ENCODE measurements at places on chromosomes 2 and 18.

DNA sequence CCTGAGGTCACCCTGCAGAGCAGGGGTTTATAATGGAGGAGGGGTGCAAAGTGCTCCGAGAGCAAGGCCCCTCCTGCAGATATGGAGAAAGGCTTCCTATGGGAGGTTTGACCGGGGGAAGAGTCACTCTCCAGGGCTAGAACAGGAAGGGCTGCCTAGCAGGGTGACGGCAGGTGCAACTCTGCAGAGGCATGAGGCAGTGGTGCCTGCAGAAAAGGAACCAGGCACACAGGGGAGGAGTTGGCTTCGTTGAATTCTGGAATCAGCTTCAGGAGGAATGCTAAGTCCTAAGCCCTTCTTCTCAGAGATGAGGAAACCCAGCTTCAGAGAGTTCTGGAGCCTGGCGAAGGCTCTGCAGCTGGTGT lies 17.5 kb upstream of the HPCAL1 start:
- DNase-seq: no peak

DNA sequence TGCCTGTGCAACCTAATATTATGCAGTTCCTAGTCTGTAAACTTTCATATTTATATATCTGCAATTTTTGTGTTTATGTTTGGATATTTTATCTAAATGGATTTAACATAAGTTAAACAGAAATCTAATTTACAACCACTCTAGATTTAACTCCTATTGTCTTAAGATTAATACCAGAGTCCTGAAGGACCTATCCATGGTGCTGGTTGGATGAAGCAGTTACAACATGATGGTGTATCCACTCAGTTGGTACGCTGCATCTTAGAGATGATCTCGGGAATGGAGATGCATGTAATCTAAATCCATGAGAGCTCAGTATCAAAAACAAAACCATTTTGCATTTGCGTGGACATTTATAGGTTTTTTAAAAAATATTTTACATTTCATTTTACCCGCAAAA lies 745.9 kb upstream of the SLC8A1 start:
- no peak for DNase-seq

DNA sequence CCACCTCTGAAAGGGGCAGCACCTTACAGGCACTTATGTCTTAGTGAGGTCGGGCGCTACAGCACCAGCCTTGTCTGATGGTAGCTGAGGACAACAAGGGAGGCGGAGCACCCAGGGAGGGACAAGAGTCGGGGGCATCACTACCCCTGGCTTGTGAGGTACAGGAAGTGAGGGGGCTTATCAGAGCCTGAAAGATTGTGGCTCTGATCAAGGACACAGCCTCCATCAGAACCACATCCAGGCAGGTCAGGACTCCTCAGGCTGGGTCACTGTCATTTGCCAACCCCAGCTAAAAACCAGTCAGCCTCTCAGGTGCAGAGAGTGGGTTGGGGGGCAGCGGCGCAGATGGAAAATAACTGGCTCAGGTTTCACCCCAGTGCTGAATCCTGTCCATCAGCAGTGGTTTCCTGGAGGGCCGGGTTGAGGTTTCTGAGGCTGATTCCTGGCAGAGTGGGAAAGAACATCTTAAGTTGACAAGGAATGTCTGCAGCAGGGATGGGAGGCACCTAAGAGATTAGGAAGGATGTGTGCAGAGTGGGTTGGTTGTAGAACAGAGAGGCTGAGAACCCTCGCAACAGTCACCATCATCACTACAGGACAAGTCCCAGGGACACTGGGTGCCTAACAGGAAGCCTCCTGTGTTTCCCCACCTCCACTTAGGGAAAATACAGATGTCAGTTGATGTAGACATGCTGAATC lies 45.3 kb downstream of the FBLN7 start:
- DNase-seq: no peak

DNA sequence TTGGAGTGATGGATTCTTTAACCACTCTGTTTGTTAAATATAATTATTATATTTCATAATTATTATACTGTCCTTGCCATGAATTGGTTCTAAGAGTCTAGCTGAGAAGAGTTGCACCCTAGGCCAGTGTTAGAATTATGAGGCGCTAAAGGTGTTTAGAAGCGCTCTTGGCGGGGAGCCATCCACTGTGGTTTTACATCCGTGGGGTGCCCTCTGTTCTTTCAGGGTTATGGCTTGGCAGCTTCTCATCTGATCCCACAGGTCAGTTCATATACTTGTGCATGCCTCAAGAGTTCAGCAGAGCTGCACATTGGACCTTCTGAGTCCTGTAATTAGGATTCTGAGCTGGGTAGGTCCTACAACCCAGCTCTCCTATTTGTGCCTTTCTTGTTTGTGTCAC lies 9.1 kb downstream of the ASAP2 start:
- no peak for DNase-seq

- no peak for DNase-seq
Observed at GRCh38 chr2:196112418-196113034, 43.9 kb upstream of the DNAH7 start.

- DNase-seq: no peak
Observed at GRCh38 chr2:214031566-214031965, 379.3 kb upstream of the VWC2L start.

GRCh38 chr2:42792583-42793333 lies at the start of gene HAAO:
TSS of gene HAAO (minus strand) at chr2:42792583. CDS start at chr2:42792536, 47 bp downstream.
- DNase-seq: no peak

DNA sequence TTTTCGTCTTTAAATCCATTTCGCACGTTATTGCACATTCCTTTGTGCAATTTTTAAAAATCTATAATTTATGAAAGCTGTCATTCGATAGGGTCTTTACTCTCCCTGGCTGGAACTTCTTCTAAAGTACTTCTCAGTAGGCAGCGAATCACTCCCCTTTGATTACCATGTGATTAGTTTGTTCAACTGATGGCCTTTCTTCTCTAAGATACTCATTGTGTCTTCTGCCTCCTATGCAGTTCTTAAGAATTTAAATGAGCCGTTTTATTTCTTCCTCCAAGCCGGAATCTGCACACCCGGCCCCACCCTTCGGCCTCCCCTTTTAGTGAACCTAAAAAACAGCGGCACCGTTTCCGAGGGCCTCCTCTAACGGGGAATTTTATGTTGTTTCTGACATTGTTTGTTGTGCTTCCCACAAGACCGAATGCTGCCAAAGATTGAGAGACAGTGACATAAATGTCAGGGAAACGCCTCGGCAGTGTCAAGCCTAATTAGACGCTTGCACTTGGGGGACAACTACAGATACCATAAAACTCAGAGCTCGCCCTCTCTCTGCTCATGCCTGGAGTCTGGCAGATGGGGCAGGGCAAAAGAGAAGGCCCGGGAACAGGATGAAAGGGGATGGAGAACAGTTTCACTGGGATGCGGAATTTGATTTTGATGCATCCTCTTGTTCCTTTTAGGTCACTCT lies 255.3 kb downstream of the BCL11A start:
- no peak for DNase-seq

- DNase-seq: no peak
Observed at GRCh38 chr18:31424383-31424988, 23.1 kb upstream of the DSG3 start.

DNA sequence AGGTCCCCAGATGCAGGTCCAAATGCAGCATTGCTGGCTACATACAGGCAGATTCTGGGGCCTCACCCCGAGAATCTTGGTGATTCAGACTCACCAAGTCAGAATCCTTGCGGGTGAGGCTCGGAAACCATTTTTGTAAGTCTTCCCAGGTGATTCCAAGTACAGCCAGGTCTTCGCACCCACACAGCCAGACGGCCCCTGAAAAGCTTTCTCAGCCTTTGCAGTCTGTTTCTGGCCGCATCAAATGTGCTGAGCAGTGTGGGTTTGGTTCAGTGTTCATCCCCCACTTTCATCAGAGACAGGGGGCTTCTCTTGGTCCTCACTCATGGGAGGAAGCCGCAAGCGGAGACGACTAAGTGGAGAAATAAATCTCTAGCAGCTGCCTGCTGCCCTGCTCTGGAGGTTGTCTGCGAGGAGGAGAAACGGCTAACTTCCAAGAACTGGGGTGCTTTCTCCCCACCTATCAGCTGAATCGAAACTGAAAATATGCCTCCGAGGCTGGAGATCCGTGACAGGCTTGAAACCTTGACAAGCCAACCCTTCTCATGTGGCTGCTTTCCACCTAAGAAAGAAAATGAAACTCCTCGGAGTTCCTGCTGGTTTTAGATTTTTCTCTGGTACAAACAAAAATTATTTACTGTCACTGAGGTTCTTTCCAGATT lies 8.9 kb upstream of the TMEM185B start:
- peak; percentile 36 for DNase-seq

DNA sequence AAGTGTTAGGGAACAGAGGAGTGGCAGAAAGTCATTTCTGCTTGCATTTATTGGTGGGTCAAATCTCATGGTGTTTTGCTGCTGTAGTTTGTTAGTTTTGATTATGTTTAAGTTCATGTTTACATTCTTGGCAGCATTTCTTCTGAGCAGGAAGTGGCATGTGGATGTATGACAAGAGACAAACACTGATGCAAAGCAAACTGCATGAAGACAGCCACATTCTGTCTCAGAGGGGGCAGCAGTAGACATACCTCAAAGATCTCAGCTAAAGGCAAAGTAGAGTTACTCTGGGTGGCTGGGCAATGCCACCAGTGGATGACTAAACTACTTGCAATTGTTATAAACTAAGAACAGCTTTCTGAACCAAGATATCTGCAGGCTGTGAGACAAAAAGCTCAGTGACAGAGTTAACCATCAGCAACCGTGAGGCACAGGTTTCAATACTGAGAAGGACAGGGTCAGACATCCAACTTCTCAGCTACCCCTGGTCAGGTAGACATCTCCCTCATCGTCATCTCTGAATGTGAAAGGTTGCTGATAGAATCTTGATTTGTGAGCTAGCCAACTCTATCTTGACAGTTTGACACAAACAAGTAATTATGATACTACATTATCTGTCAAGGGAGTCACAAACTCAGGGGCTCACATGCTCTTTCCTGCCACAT lies 16.4 kb downstream of the GALNT3 start:
- no peak for DNase-seq

DNA sequence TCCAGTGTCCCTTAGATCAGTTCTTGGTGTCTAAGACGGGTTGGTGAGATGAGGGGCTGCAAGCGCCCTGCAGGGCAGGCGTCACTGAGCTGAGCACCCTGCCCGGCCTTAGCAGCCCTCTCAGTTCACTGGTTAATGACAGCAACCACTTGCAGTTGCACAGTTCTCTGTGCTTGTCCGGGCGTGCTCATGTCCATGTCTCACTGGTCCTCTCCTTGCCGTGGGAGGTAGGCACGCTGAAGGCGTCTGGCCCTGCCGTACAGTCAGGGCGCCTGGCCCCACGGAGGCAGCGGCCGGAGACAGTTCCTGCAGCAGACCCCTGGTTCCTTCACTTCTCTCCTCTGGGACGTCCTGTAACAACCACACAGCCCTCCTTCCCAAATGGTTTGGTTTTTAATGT lies 75.3 kb downstream of the ARHGEF4 start:
- DNase-seq: no peak

DNA sequence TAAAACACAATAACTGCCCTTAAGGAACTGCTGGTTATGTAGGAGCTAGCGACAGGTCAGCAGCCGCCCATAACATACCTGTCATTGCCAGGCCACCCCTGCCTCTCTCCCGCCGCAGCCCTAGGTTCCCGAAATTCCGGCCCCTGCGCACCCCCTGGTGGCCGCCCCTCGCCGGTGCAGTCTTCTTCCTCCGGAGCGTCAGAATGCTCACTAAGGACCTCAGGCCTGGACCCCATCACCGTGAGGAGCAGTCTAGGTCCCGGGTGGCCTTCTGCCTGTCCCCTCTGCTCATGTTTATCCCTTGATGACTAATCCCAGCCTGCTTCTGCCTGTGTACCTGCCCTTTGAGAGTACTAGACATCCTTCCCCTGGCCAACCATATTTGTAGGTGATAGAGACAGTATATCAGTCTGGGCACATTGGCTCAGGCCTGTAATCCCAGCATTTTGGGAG lies 115.7 kb upstream of the SLC1A4 start:
- DNase-seq: peak; percentile 69

GRCh38 chr2:18413676-18414396 lies 146.6 kb downstream of the RDH14 start:
- no peak for DNase-seq

GRCh38 chr2:57894381-57894780 lies 152.2 kb upstream of the VRK2 start:
- DNase-seq: no peak

DNA sequence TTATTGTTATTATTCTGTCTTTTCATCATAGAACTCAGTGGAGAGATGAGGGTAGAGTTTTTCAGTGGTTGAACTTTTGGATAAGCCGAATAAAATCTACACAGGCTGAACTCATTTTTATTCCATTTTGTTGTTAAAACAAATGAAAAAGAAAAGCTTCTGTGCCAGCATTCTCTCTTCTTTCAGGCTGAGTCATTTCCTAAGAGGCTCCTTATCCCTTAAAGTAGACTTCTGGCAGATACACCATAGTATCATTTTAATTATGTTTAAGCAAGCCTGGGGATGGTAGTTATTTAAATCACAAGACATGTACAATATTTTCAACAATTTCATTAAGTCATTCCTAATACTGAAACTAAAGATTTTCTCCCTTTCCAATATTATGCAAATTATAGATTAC lies 1364.0 kb upstream of the NRXN1 start:
- DNase-seq: no peak

GRCh38 chr18:71727909-71728308 lies 816.2 kb downstream of the CBLN2 start:
- no peak for DNase-seq

DNA sequence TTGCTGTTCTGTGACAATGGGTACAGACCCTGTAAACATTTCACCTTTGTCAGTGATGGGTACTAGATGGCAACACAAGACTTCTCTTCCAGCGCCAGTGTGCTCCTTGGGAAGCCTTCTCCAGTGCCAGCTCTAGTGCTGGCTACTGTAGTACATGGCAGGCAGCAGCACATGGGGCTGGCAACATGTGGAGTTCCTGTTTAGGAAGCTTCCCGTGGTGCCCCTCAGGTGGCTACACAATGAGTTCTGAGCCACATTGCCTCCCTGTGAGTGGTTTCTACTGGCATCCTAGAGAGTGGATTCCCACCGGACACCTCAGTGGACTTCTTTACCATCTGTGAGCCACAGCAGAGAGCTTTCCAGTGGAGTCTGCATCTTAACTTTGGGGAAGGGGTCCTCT lies 302.1 kb downstream of the CYRIA start:
- no peak for DNase-seq

GRCh38 chr2:222468346-222468745 lies 44.0 kb downstream of the SGPP2 start:
- DNase-seq: no peak

DNA sequence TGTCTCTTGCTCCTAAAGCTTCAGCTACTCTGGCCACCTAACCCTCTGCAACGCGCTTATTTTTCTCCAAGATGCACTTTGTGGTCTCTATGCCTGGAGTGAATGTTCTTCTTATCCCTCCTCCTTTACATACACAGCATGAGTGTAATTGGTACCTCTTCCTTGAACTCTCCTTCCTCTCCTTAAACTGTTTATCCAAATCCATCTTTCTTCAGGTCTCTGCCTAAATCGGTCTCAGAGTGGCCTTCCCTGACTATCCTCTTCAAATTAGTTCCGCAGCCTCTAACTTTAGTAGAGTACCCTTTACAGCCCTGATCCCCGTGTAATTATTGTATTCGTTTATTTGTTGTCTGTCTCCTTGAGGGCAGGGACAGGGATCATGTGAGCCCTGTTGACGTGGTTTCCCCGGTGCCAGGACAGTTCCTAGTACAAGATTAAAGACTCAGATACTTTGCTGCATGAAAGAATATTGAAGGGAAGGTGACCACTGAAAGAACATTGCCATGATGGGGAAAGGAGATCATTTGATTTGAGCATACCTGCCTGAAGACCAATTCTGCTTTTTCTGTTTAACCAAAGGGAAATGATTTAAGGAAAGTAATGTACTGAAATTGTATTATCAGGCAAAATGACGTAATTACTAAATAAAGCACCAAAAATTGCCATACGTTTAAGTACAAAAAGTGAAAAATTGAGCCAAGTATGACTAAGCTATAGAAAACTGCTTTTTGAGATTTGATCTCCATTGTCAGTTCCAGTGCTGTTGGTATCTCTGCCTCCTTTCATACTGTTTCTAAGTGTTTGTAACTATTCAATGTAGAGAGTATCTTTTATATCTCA lies 1.2 kb downstream of the CNOT9 start:
- no peak for DNase-seq

Measured in stimulated activated CD8-positive, alpha-beta memory T cell treated with anti-CD3 and anti-CD28 coated beads, Interleukin-7, amount 100 ng/mL, for 24 hours (primary cell).